ENCODE measurements at places on chromosomes 3 and 15.

- DNase-seq: no peak
Measured at GRCh38 chr15:77525907-77526594, 105.4 kb downstream of the HMG20A start.

DNA sequence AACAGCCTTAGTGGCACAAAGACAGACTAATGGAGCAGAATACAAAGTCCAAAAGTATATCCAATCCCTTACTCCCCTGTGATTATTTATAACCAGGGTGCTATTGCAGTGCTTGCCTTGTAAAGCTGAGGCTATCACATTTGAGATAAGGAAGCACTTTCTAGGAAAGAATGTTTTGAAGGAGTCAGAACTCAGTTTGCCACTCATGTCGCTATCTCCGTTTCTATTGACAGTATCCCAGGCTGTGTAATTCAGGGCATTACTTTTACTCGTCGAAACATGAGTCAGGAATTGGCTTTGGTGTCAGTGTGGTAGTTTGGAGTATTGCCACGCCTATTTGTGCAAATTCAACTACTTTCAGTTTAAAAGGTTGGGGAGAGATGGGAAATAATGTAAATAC, 78.4 kb downstream of the FBXL2 start:
- DNase-seq: no peak

GRCh38 chr3:101154401-101154800, 161.2 kb upstream of the ABI3BP start:
- no peak for DNase-seq

DNA sequence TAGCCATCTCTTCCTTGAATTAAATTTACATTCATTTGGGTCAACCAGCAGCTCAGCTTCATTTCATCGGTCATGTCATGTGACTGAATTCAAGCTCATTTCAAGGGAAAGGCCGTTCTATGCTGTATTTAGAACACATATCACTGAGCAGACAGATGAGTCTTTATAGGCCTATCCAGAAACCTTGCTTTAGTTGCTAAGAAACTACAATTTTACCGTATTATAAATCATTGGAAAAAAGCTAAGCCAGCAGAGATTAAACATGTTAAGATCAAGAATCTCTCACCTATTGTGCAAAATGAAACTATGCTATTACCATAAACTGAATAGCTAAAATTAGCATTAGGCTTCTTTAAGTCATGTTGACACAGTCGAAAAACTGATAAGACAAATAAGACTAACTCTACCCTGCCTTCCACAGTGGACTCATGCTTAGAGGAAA, 2.2 kb downstream of the NPTN start:
- peak; percentile 16 for DNase-seq

- DNase-seq: no peak
Measured at GRCh38 chr3:172370419-172370818, 77.8 kb downstream of the GHSR start.

- DNase-seq: no peak
Measured at GRCh38 chr15:73330206-73331051, 38.3 kb downstream of the HCN4 start.

DNA sequence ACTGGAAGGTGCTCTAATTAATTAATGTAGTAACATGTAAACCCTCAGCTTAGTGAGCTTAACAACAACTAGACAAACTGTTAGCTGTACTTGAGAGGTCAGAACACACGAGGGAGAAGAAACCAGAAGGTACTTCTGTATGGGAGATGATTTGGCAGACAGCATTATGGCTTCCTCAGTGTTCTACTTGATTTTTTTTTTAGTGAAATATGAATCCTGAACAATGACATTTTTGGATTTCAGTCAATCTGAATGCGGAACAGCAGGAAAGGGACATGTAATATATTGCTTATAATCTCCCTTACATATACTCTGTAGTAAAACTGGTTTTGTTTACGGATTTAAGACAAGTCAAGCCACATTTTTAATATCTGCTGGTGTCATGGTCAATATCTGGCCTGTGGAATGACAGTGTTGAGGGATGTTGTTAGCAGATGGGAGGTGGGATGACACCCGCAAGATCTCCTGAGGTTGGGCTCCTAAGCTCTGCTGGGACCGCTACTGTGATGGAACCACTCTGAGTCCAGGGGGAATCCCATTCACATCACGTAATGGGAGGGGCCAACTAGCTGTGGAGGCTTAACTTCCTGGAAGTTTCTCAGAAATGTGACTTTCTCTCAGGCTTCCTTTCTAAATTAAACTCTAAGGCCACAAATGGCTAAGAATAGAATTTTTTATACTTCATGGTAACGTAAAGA, 18.7 kb downstream of the TNFAIP8L3 start:
- no peak for DNase-seq

- no peak for DNase-seq
Measured at GRCh38 chr3:13770170-13771169, 109.4 kb downstream of the WNT7A start.

- no peak for DNase-seq
Measured at GRCh38 chr15:68800875-68801274, 19.8 kb downstream of the ANP32A start.

DNA sequence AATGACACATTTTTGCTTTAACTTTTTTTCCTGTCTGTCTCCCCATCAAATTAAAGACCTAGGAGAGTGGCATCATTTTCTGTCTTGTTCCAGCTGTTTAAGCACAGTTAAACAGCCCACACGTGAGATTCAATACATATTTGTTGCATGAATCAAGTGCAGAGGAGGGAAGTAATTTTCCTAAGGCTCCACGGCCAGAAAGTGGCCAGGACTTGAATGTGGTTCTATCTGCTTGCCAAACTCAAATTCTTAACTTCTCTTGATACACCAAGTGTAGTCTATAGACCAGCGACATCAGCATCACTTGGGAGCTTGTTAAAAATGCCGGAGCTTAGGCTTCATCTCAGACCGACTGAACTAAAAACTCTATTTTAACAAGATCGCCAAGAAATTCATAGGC, 724.8 kb upstream of the CFAP20DC start:
- DNase-seq: no peak

GRCh38 chr3:52792413-52792812, 2.2 kb upstream of the ITIH3 start:
- DNase-seq: no peak

- no peak for DNase-seq
Measured at GRCh38 chr15:74889390-74889882, 406 bp upstream of the MPI start.

GRCh38 chr3:170992854-170993253, 33.7 kb downstream of the SLC2A2 start:
- no peak for DNase-seq

DNA sequence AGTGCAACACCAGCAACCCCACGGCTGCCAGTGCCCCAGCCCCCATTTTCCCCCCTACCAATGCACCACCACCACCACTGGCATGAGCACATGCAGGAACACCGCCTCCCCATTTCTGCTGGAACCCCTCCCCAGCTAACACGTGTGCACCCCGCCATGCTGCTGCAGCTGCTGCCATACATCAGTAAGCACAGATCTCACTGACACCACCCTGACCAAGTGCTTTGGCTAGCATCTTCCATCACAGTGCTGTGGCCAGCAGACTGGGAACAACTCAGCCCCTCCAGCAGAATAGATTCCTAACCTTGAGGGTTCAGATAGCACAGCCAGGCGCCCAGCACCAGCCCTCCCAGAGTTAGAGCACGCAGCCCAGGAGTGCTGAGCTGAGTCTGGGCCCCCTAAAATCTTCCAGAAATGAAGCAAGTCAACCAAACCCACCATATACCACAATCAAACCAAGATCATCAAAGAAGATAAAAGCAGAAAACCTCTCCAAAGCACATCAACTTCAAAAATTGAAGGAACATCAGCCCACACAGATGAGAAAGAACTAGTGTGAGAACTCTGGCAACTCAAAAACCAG, 81.2 kb upstream of the CDV3 start:
- DNase-seq: no peak

DNA sequence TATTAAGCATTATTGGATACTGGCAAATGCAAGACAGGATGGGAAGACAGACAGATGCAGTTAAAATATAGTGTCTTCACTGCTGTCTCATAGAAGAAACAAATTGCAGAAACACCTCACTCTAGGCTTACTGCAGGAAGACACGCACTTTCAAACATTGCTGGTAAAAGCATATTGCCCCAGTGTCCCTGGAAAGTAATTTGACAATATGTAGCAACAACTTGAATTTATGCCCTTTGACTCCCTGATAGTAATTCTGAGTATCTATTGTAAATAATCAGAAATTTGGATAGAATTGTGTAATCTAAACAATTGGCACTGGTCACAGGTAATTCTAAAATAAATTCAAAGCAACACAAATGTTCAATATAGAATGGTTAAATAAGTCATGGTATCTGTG, 62.0 kb downstream of the MSL2 start:
- DNase-seq: no peak

DNA sequence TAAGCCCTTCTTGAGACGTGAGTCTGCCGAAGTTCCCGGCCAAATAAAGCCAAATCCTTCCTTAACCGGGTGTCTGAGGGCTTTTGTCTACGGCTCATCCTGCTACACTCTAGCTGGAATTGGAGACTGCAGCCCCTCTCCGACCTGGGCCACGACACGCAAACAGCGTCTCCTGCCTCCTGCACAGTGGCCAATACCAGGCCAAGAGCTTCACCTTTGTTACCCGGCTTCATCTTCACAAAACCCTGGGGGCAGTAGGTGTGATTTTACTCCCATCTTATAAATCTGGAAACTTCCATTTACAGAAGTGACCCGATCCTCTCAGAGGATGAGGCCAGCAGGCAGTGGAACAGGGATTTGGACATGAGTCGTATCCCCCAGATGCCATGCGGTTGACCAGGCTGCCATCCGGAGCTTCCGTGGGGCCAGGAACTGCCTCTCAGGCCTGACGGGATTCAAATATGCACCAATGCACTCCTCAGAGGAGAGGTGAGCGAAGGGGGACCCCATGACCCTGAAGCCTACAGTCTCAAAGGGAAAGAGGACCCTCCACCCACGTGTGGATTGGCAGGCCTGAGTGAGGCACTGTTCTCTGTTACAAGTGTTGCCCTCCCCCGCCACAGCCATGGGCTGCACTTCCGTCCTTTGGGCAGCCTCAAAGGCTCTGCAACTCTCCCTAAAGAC, 53.2 kb upstream of the KLF13 start:
- no peak for DNase-seq

DNA sequence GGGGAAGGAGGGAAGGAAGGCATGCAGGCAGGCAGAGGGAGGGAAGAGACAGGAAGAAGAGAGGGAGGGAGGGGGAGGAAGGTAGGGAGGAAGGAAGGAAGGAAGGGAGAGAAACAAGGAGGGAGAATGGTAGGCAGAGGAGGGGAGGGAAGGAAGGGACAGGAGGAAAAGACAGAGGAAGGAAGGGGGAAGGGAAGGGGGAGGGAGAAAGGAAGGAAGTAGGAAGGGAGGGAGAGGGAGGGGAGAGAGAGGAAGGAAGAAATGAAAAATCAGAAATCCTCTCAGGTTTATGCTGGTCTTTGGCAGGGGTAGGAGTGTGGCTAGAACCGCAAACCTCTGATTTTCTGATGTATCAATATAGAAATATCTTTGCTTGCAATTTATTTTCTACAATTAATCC, 4.2 kb downstream of the PRTG start:
- no peak for DNase-seq

DNA sequence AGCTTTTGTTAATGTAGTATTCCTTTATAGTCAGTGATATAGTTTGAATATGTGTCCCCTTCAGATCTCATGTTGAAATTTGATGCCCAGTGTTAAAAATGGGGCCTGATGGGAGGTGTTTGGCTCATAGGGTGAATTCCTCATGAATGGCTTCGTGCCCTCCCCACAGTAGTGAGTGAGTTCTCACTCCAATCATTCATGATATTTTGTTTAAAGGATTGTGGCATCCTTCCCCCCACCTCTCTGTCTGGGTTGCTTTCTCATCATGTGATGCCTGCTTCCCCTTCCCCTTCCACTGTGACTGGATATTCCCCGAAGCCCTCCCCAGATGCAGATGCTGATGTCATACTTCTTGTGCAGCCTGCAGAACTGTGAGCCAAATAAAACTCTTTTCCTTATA, 649.8 kb upstream of the NR2F2 start:
- no peak for DNase-seq

- no peak for DNase-seq
Measured at GRCh38 chr15:96232335-96232734, 98.2 kb upstream of the NR2F2 start.

- no peak for DNase-seq
Measured at GRCh38 chr15:43749690-43750345, 3.6 kb downstream of the PDIA3 start.

- DNase-seq: no peak
Measured at GRCh38 chr15:48550822-48551525, 94.5 kb downstream of the FBN1 start.

- DNase-seq: no peak
Measured at GRCh38 chr3:58607816-58608215, 30.6 kb upstream of the FAM107A start.

DNA sequence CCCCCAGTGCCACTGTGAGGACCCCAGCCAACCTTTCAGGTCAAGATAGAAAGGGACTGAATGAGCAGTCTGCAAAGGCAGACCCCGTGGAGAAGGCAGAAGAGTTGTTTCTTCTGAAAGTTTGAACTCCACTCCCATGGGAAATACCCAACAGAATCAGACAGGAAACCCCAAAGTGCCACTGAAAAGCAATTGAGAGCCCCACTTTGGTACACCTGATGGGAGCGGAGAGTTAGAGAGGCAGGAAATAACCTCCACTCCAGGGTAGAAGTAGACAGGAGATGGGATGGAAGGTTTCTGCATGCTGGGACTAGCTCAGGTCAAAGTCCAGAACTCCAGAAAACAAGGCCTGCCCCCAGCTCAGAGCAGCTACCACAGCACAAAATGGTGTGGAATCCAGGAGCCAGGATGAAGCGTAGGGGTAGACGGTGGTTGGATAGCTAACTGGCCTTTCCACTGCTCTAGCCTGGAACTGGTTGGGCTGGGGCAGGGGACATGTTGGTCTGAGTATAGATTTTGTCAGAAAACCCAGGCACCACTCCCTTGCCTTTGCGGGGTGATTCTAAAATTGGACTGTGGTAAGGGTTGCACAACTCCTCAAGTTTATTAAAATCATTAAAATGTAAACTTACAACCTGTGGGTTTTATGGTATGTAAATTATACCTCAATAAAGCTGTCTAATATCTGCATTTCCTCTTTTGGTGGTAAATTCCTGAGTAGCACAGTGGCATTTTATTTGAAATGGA, 1.9 kb upstream of the RAB43 start:
- no peak for DNase-seq

DNA sequence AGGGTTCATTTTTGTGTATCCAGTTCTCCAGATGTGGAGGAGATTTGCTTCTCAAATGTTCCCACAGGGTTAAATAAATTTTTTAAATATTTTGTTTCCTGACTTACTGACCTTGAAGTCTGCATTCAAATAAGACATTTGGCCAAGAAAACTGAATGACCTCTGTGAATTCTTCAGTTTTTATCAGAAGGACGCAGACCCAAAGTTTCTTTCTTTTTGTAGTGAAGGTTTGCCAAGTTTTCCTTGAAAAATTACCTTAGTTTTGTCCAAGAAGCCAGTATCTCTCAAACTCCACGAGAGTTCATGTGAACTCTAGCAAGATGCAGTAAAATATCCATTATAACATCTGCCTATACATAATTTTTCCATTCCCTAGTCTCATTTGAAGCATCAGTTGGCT, 202.9 kb downstream of the ZMAT3 start:
- no peak for DNase-seq

Data from hematopoietic multipotent progenitor cell treated with erythropoietin and hydrocortisone succinate and interleukin-3 and kit ligand, for 15 days (in vitro differentiated cells).